NCI-H446 treated with DMSO at 0.1 percent for 48 hours (cell line): ENCODE measurements at places on chromosomes 12 and 14.

- DNase-seq = no peak
Measured at GRCh38 chr12:60345442-60345841, 749.6 kb downstream of the SLC16A7 start.

DNA sequence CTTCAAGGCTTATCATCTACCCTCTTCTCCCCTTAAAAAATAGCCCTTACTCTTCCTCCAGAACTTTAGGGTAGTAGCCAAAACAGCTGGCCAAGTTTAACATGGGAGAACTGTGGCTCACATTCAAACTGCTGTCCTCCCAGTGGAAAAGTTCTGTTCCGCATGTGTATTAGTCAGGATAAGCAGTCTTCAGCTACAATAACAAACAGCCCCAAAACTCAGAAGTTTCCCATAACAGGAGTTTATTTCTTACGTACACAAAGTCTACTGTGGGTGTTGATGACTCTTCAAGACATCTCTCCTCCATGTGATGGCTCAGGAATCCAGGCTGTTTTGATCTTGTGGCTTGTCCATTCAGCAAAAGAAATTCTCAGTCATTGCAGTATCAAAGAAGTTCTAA lies 35.5 kb downstream of the MYO1H start:
- no peak for DNase-seq

DNA sequence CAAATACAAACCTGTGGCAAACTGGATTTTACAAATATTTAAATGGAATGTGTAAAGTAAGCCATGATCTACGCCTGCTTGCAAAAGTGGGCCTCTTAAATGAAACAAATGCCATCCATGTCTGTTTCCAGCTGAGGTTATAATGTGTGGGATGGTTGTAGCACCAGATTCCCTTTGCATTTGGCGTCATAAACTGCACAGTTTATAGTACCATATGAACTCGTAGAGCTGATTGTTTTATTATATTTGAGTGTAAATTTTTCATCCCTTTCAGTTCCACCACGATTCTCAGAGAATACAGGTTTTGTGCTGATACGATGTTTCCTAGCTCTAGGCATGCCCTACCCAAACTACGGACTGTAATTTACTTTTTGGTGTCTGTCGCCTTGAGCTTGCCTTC lies 374.9 kb downstream of the EGLN3 start:
- DNase-seq = no peak

DNA sequence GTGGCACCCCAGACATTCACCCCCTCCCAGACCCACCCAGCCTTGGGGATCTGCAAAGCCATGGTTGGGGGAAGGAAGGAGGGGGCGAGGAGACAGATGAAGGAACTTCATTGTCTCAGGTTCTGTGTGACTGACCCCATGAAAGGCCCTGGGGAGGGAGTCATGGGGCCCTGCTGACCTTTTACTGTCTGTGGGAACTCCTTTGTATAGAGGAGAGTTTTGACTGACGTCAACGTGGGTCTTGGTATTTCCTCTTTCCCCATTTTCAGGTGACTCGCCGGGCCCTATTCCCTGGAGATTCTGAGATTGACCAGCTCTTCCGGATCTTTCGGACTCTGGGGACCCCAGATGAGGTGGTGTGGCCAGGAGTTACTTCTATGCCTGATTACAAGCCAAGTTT lies 3.1 kb upstream of the RAB5B start:
- no peak for DNase-seq

DNA sequence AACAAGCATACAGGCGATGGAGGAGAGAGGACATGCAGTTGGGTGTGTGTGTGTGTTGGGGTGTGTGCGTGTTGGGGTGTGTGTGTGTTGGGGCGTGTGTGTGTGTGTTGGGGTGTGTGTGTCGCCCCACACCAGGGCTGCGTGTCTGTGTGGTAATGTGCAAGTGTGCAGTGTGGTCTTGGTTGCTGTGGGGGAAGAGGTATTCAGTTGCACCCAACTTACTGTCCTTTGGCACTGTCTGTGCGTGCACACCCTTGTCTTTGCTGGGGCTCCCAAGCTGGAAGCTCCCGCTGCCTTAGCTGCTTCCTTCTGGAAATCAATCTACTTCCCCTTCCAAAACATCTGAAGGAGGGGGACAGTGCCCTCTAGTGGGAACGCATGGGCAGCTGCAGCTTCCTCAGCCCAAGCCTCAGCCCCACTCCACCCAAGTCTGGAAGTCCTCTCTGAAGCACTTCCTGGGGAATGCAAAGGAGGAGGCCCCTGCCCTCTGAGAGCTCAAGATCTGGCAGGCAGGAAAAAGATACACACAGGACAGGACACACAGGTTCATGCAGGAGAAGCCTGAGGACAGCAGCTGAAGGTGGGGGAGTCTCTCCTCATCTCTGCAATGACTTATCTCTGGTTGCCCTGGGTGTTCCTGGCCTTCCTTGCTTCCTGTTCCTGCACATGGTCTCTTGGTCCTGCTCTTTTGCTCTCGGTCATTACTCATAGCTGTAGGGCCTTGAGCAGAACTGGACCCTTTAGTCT lies 13.1 kb downstream of the ASIC1 start:
- peak; percentile 40 for DNase-seq

GRCh38 chr12:129127211-129127610 lies 273.9 kb downstream of the GLT1D1 start:
- DNase-seq = no peak

DNA sequence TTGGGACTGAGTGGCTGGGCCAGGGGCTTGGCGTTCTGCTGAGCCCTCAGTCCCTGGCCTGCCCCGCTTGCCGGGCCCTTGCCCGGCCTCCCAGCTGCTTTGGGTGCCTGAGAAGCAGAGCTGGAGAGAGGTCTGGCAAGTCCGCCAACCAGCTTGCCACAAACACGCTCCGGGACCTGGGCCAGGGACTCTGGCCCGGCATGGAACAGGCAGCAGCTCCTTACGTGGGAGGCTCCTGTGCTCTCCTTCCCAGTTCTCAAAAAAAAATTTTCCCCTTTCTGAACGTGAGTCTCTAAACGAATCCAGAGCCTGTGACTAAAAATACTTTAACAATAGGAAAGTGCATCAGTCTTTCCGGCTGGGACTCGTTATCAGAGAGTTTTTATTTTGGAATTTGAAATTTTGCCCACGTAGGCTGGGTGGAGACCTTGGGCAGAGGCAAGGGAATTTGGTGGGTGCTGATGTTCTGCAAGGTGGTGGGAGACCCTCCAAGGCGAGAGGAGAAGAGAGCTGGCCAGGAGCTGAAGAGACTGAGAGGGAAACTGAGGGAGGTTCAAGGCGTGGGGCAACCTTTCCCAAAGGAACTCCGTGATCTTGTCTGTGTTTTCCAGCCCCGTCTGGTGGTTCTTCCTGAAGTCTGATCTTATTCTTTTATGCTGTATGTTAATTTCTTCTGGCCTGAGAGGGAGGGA lies 6.8 kb upstream of the NR4A1 start:
- DNase-seq = peak; percentile 65

DNA sequence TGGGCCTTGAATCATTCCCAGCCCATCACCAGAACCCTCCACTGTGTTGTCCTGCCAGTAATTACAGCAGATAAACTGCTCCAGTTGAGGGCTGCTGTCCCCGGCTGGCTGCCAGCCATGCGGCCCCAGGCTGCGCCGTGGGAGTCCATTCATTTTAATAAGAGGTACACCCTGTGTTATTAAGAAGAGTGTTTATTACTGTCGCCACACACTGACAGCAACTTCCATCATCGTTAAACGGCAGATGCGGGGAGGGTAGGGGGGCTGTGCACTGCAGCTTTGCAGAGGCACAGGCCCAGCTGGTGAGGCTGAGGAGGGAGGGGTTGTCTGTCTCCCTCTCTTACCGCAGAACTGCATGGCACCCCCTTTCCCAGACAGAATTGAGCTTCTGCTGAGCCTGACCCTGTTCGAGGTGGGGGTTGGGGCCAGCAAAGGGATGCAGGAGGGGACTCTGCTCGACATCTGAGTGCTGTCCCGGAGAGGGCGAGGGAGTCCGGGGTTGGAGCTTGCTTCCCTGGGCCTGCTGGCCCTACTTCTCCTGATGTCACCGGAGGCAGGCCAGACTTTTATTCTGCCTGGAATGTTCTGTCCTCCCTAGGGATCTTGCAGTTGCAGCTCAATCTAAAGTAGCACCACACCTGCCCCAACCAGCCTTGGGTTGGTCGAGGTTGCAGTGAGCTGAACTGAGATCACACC lies 33.8 kb upstream of the GPATCH2L start:
- DNase-seq = no peak

- DNase-seq = no peak
Measured at GRCh38 chr12:80690090-80690489, 17.3 kb upstream of the MYF6 start.

- no peak for DNase-seq
Measured at GRCh38 chr12:30166006-30166795, 382.5 kb upstream of the TMTC1 start.

DNA sequence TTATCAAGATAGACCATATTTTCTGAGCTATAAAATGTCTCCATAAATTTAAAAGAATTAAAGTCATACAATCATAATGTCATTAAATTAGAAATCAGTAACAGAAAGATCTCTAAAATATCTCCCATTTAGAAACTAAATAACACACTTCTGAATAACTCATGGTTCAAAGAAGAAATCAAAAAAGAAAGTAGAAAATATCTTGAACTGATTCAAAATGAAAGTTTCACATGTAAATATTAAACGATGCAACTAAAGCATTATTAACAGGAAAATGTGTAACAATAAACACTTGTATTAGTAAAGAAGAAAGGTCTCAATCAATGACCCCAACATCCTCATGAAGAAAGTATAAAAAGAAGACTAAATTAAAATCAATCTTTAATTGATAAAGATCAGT lies 50.5 kb upstream of the PZP start:
- DNase-seq = no peak

DNA sequence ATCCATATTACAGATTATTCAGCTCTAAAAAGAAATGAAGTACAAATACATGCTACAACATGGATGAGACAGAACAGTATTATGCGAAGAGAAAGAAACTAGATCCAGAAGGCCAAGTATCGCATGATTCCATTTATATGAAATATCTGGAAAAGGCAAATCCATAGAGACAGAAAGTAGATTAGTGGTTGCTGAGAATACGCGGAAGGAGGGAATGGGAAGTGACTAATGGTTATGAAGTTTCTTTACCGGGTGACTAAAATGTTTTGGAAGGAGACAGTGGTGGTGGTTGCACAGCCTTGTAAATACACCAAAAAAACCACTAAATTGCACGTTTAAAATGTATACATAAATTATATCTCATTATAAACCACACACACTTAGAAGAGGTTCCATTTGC lies 12.5 kb downstream of the PRDM4 start:
- DNase-seq = no peak

GRCh38 chr14:79328863-79329262 lies 882.4 kb downstream of the DIO2 start:
- no peak for DNase-seq

DNA sequence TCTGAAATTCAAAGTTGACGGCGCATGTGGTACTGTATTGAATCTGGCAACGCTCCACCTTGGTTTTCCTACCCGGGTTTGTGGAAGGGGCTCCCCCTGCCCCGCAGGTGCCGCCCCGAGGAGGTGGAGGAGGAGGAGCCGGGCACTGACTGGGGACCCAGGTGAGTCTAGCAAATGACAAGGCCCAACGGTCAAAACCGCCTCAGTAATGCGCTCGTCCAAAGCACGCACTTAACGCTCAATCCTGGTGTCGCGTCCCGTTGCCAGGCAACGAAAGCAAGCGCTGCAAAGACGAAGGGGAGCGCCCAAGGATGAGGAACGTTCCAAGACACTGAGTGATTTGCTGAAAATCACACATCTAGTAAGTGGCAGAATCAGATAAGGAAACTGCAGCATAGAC lies 24.0 kb upstream of the CLEC4E start:
- no peak for DNase-seq

DNA sequence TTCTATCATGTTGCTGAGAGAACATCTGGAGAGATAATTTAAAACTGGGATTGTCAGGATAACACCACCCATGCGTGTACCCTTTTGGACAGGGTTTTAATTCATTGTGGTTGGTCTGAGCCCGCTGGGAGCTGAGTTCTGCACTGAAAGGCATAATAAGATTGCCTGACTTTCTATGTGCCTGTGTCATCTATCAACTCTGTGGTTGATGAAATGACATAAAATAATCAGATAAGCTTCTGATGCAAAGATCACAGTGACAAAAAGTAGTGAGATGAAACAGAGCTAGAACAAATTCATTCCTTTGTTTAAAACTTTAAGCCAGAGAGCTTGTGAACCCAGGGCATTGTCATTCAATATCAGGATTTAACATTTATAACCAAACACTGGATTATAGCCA lies 98.7 kb downstream of the BBS10 start:
- no peak for DNase-seq

DNA sequence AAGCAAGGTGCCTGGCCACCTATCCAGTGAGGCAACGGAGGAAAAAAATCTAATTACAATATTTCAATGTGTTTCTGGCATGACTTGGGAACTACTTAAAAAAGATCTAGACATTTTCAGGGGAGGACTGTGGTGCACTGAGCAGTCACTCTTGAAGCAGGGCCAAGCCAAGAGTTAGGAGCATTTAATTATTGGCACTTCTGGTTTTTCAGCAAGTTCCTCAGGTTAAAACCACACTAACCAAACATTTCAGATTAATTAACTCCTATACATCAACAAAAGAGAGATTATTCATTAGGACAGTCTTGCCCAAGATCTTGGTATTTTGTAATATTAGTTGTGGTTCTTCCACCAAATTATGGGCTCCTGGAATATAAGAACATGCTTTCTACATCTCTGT lies 25.6 kb downstream of the PRKAB1 start:
- no peak for DNase-seq

DNA sequence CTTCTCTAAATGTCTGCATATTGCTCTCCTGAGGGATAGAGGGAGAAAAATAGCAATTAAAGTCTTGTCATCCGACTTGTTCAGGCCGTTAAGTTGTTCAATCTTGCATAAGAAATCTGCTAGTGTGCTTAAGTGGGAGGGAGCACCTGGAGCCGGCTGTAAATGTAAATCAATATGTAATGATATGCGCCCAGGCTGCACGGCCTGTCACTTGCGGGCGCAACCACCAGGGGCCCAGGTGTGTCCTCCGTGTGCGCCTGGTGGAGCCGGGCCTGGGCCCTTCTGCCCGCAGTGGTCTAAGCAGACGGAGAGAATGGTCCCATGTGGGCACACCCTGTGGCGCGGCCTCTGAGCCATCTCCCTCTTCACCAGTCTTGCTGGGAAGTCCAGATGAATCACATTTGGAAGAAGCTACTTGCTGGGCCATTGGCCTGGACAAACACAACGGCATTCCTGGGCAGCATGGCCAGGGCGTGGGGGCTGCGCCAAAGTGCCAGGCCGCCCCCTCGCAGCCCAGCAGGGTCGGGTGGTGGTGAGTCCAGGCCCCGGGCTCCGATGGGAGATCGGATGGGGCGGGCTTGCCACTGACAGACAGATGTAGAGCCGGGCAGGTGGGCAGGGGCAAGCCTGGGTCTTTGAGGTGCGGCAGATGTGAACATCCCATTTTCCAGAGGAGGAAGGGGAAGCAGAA lies 193.3 kb upstream of the C14orf180 start:
- DNase-seq = no peak
